ENCODE measurements at places on chromosomes 2 and 18.

- DNase-seq = no peak
Measured at GRCh38 chr2:10452312-10452711, 4.2 kb upstream of the ODC1 start.

DNA sequence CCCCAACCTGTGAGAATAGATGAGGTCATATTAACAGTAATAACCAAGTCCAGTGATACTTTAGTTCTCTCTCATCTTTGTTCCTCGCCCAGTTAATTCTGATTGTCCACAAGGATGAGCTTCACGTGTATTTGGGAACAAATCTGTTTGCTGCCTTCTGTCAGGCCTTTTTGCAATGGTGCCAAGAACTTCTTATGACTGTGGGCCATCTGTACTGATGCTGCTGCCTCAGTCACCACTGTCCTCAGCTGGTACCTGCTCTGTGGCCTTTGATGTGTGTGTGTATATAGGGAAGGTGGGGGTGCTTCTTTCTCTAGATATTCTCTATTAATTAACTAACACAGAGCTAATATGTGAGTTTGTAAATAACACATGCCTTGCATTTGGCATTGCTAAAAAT lies 392.9 kb downstream of the TGIF1 start:
- DNase-seq = no peak

GRCh38 chr2:43609290-43609918 lies 13.6 kb upstream of the THADA start:
- DNase-seq = no peak

GRCh38 chr18:63152791-63153190 lies 166.8 kb downstream of the BCL2 start:
- no peak for DNase-seq

DNA sequence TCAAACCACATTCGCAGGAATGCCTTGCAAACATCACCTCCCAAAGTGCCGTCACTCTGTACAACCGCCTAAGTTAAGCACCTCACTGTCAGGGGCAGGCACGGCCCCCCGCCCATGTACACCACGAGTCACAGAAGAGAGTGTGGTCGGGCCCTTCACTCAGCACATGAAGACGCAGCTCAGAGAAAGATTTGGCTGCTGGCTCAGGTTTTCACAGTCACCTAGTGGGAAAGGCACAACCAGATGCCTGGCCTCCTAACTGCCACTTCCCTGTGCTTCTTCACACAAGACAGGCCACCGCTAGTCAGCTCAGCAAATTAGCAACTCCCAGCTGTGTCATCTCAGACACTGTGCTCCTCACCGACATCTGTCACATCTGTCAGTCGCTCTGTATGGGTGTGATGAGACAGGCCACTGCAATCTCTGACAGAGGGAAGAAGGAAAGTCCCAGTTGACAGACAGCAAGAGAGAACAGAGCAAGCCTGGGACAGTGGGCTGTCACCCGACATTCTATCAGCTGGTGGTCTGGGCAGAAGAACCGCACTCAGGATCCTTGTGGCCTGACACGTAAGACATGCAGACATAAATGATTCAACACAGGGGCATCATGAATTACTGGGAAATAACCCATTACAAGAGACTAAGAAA lies 60.8 kb downstream of the CRACDL start:
- no peak for DNase-seq

DNA sequence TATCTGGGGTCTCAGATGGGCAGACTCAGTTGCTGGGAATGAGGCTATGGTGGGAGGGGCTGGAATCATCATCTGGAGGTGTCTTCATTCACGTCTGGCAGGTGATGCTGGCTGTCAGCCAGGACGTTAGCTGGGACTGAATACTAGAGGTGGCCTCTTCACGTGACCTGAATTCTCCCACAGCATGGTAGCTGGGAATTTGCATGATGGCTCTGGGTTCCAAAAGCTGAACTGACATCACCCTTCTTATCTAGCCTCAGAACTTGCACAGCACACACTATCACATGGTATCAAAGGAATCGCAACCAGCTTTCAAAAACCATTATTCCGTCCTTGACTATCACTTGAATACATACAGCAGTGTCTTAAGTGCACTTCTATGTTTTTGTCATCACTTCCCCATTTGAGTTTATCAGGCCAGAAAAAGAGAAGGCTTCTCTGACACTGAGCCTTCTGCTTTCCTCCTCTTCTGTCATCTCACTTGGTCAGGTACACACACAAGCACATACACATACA lies 53.0 kb upstream of the LRP2 start:
- peak; percentile 36 for DNase-seq

GRCh38 chr2:86825036-86825692 lies 34.5 kb upstream of the CD8A start:
- DNase-seq = no peak

DNA sequence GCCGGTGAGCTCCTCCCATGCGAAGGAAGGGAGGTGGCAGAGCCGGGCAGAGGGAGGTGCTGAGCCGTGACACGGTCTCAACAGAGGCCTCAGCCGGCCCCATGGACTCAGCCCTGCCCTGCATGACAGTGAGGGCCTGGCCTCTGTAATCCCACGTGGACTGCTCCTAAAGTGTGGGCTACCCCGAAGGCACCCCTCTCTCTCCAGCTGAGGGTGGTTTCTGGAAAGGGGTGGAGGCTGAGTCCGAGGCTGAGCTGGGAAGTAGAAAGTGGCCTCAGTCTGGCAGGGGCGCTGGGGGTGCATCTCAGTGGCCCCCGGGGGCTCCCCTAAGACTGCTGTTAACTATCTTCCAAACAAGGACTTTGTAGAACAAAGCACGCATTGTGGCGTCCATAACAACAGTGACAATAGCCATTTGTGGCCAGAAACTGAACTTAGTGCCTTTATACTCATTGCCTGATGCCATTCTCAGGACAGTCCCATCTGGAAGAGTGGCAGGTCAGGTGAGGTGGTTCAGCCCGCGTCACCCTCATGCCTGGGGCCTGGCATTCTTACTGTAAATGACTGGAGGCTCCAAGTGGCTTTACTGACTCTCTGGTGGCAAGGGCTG lies 192.4 kb downstream of the TWIST2 start:
- no peak for DNase-seq

- no peak for DNase-seq
Measured at GRCh38 chr2:35114765-35115164, 1240.8 kb upstream of the CRIM1 start.

GRCh38 chr2:100050685-100051084 lies 91.7 kb downstream of the AFF3 start:
- DNase-seq = no peak

- no peak for DNase-seq
Measured at GRCh38 chr2:25313711-25314513, 27.8 kb downstream of the DNMT3A start.

DNA sequence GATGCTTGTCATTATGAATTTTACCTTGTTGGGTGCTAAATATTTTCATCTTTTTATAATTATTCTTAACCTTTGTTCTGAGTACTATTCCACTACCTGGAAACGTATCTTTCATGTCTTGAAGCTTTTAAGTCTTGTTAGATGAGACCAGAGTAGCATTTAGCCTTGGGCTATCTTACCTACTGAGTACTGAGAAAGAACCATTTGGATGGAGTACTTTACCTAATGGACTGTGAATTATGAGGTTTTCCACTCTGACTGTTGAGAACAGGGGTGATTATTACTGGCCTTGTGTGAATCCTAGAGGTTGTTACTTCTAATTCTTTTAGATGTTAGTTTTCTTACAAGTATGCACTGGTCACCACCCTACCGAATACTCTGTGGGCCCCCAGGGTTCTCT lies 63.5 kb downstream of the CCDC102B start:
- DNase-seq = no peak

DNA sequence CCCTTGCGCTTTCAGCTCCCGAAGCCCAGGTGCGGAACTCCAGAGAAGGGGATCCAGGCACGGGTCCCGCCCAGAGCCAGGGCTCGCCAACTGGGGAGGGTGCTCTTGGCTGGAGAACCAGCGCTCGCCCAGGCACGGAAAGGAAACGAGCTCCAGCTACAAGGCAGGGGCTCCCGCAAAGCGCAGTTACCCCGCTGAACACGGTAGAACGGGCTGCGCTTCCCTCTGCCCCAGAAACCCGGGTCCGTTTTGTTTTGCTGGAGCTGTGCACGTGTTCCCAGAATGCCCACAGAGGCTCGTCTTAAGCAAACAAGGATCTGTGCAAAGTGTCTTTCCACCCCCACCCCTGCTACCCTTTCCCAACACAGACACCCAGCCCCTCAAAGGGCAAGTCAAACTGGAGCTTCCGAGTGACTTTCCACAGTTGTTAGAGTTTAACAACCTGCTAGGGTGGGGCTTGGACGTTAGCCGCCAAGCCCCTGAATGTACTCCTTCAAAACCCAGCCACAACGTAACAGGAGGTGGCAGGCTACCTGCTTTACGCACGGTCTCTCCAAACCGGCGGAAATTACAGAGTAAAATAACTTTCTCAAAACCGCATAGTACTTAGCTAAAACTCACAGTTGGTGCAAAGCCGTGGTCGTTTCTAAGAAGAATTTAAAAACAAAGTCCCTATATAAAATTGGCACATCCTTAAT lies 775 bp downstream of the RNF125 start:
- DNase-seq = no peak

DNA sequence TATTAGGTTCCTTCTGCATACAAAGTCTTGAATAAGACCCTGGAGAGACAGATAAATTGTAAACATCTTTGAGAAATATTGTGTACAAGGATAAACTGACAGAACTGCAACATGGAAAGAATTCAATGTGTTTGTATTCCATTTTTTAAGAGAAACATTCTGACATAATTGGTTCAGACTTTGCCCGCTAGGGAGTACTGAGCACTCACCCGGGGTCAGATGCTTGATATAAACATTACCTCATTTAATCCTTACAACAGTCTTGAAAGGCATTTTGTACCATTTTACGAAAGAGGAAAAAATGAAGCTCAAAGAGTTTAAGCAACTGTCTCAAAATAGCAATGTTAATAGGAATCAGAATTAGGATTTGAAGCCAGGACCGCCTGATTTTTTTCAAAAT lies 416.7 kb upstream of the CRIM1 start:
- DNase-seq = no peak

DNA sequence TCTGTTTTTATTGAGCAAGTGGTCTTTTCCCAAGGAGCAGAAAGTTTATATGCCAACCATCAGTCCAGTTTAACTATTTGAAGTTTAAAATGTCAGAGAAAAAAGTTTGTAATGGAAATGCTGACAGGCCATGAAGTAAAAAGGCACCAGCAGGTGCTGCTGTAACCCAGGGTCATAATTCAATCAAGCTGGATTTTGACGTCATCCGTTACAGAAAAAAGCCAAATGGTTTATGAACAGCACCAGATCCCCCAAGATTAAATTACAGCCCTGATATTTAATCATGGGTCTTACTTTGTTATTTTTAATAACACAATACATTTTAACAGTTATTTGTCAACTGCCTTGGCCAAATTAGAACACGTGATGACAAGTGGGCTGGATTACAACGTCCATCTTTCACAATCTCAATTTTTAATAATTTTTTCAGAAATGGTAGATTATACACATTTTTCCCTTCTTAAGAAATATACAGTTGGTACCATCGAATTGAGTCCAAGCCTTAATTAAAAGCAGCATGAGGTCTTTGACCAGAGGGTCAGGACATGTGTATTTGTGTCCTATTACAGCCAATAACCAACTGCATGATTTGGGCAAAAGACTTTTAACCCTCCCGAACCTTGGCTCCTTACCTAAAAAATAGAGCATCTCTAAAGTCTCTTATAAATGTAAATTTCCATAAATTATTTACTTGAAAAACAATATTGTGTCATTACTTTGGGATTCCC lies 10.0 kb downstream of the TCF4 start:
- DNase-seq = no peak

DNA sequence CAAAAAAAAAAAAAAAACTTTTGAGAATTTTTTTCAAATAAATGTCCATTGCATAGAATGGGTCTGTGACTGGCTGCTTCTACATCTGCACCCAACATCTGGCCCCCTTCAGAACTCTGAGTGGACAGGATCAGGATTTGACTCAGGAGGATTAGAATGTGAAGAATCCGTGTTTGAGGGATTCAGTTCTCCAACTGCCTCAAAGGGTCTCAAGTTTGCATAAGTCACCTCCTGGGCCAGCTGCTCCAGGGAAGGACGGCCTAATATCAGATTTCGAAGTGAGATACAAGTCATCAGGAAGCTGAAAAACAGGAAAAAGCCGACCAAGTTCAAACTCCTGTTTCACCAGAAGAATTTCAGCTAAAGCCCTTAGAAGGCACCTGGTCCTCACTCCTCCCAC lies 10.9 kb downstream of the MAT2A start:
- DNase-seq = no peak

DNA sequence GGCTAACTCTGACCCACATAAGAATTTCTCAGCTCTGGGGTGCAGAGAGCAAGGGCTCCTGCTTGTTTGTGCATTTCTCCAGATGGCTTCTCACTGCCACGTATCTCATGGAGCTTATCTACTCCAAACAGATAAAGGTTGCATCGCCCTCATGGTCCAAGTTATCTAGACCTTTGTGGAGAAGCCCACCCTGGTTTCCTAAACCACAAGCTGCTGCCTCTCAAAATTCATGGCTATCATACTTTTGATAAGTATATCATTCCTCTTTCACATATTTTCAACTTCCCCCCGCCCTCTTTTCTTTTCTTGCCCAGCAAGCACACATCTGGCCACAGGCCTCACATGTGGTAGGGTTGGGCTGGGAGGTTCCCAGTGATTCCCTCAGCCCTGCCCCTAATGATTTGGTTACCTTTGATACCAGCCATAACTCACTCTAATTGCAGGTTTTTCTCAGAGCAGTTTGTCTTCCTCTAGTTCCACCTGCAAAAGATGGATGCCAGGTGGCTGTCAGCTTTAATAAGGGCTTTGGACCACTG lies 146.0 kb downstream of the RHBDD1 start:
- no peak for DNase-seq

DNA sequence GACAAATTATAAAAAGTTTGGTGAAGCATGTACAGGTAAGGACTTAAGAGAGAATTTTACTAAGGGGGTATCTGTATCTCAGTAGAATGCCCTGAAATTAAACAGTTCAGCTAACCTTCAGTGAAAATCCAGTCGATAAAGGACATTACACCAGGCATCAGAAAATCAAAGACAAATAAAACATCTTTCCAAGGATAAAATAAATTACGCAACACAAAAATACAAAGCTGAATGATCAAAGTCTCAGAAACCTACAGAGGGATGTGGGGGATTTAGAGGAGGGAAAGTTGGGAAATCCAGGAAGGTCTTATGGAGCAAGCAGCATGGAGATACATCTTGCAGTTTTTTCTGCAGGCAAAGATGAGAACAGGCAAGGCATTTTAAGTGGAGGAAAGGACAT lies 384.1 kb downstream of the TNS1 start:
- no peak for DNase-seq

DNA sequence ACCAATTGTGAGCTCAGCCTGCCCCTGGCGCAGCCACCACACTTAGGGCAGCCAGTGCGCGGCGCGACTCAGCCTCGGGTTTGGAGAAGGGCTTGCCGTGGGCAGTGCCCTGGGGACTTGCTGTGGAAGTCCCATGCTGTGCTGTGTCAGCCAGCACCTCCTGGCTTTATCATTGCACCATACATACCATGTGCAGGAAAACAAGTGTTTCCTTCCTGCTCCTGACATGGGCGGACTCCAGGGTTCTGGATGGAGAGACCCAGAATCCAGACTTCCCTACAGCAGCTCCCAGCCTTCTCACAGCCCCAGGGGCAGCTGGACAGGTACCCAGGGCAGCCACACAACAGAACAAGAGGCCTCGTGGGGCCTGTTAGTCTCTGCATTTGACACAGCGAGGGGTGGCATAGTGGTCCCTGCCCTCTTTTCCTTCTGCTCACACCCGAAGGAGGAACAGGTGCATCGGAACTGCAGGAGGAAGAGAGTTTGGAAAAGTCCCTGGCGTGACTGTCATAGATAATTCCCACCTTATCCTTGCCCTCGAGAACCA lies 54.2 kb downstream of the SDC1 start:
- no peak for DNase-seq
